ENCODE measurements at places on chromosomes 3 and 15.

GRCh38 chr3:81406318-81406717, 355.1 kb downstream of the GBE1 start:
- DNase-seq = no peak

GRCh38 chr3:42742259-42742658, 30.8 kb downstream of the CCDC13 start:
- no peak for DNase-seq

- no peak for DNase-seq
Observed at GRCh38 chr15:86199467-86200145, 119.9 kb downstream of the AGBL1 start.

GRCh38 chr3:69941439-69942176, 57.9 kb upstream of the SAMMSON start:
- DNase-seq = no peak

DNA sequence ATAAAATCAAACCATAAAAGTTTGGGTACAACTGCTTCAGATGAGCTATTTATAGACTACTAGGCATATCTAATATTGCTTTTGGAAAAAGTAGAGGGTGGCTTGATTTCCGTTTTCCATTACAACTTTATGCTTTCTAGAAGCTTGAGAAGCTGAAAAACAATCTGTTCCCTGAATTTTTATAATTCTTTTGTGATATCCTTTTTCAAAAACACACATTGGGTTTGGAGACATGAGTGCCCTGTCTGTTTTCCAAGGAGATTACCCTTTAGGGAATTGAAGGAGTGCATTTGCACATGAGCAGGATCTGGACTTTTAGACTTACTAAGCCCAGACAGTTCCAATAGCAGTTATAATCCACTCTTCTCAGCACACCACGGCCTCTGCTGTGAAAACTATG, 49.5 kb upstream of the FILIP1L start:
- DNase-seq = no peak

Data from CD4-positive, alpha-beta T cell (primary cell).